ENCODE measurements at places on chromosomes 1 and 21.

- DNase-seq = no peak
These were observed 57.6 kb upstream of the FMO3 start for GRCh38 chr1:171032822-171033702.

DNA sequence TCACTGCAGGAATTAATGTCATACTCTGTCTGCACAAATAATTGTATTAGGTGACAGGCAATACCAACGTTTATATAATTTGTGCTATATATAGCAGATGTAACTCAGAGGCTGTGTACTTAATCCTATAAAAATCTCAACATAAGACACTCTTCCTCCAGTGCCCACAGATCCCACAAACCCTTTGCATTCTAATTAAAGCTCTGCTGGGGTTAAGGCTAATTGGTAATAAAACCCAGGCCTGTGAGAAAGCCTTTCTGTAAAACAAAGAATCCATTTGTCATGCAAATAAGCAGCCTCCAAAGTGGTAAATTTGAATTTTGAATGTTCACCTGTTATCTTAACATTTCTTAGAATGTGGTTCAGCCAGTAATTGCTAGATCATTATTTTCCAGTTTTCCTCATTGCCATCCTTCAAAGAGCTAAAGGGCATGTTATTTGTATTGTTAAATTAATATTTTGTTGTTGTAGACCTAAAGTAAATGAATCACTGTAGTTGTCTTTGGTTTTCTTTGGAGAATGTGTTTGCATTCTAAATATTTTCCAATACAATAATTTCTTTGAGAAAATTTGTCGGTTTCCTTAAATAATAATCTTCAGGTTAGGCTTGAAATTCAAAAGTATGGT lies 46.3 kb upstream of the PRDX6 start:
- no peak for DNase-seq

DNA sequence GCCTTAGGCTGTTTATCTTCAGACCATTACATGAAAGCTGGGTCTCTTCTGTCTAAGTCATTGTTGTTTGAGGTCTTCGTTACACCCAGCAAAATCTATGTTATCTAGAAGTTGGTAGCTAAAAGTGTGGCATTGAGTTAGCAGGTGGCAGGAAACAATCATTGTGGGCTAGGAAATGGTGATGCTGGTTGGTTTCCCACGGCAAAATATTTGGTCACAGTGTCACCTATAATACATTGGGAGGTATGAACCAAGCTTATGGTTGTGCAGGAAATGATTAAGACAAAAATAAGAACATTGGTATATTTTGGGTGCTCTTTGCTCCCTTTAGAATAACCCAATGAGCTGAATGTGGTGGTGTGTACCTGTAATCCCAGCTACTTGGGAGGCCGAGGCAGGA lies 169.7 kb downstream of the TRIM33 start:
- DNase-seq = no peak

DNA sequence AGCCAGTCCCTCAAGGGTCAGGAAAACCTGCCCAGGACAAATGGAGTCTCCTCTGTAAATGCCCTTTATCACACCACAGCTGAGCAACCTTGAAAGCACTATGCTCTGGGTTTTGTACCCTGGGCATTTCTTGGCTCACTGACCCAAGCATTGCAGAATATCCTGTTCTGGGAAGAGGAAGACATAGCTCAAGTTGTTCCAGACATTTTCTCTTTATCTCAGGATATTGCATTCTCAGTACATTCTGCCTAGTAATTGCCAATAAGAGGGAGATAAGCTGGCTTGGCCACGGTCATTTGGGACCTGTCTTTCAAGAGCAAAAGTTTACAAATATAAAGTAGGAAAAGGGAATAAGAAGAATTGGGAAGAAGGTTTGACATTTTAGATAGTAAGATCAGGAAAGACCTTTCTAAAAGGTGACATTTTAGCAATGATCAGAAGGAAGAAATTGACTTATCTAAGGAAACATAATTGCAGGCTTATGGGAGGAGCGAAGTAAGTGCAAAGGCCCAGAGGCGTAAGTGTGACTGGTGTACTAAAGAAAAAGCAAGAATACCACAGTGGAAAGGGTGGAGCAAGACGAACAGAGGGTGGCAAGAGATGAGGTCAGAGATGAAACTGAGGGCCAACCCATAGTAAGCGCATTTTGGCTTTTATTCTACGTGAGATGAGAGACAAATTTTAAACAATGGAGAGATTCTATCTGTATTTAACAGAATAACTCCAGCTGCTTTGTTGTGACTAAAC lies 394.0 kb upstream of the CXADR start:
- no peak for DNase-seq

DNA sequence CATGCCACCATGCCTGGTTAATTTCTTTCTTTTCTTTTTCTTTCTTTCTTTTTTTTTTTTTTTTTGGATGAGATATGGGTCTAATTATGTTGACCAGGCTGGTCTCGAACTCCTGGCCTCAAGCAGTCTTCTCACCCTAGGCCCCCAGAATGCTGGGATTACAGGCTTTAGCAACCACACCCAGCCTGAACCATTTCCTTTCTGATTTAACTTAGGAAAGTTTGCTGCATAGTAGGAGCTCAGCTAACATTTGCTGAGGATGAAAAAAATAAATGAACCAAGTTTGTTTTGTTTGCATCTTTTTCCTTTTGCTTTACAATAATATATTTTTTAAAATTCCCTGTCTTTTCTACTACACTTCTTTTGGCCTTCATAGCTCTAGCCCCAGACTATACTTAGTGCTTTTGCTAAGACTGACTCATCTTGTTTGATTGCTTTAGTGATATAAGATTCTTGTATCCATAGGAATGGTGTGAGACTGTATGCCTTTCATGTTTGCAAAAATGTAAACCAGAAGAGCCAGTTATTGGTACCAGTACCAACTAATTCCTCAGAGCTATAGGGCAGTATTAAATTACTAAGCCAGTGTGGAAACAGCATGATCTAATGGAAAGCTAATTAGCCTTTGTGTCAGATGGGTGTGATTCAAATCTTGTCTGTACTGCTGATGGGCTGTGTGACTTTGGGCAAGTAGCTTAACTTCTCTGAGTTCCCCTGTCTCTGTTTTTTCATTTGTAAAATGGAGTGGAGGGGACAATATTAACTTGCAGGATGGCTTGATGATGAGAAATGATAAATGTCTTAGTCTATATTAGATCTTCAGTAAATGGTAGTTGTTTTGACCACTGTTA lies 66.9 kb downstream of the NFIA start:
- no peak for DNase-seq

DNA sequence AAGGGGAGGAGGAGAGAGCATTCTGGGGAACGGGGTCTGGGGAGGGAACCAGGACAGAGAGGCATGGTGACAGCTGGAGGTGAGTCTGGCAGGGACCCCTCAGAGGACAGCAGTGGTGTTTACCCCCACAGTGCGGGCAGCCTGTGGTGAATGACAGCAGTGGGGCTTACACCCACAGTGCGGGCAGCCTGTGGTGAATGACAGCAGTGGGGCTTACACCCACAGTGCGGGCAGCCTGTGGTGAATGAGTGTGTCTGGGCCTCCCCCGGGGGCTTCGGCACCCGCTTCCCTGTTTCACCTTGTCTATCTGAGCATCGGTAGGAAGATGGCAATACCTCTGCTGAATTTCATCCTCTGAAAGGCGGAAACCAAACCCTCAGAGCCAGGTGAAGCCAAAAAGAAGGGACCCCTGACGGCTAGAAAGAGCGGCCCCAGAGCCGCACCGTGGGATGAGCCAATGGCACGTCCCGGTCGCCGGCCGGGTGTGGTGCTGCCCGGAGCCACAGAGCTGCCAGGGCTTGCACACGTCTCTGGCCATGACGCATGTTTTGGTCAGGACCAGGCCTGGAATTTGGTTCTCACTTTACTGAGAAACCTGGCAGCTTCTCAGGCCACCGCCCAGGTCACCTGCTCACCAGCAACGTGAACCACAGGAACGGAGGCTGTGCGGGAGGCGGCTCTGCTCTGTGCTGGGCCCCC lies 54.1 kb downstream of the SIK1 start:
- DNase-seq = no peak

GRCh38 chr1:215923129-215923824 lies 356.2 kb downstream of the KCTD3 start:
- no peak for DNase-seq

GRCh38 chr1:85393490-85393889 lies 71.5 kb downstream of the DDAH1 start:
- DNase-seq = no peak

- no peak for DNase-seq
These were observed 52.5 kb upstream of the KCNA3 start for GRCh38 chr1:110727246-110727645.

GRCh38 chr21:27722095-27722494 lies 755.2 kb upstream of the ADAMTS5 start:
- no peak for DNase-seq

DNA sequence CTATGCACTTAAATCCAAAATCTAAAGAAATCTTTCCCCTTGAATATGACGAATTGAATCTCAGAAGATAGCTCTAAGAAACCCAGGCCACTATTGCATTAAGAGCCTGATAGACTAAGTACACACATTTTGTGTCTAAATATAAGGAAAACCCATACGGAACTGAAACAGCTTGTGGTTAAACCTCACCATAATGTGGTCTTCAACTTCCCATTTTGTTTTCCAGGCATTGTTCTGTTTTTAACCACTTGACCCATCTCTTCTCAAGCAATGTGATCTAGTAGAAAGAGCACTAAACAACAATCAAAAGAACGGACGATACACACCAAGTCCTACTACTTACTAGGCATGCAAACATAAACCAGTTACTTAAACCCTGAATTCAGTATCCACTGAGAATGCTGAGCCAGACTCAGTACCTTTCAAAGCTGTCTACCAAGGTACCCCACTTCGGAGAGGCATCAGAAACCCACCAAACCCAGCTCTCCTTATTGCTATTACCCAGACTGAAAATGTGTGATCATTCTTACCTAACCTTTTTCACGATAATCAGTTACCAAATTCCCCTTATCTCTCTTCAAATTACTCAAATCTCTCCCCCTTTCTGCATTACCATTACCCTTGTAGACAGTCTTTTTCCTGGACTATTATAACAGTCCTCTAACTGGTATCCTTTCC lies 12.8 kb downstream of the OTUD7B start:
- no peak for DNase-seq

GRCh38 chr1:160709715-160710114 lies 1.9 kb downstream of the CD48 start:
- no peak for DNase-seq

DNA sequence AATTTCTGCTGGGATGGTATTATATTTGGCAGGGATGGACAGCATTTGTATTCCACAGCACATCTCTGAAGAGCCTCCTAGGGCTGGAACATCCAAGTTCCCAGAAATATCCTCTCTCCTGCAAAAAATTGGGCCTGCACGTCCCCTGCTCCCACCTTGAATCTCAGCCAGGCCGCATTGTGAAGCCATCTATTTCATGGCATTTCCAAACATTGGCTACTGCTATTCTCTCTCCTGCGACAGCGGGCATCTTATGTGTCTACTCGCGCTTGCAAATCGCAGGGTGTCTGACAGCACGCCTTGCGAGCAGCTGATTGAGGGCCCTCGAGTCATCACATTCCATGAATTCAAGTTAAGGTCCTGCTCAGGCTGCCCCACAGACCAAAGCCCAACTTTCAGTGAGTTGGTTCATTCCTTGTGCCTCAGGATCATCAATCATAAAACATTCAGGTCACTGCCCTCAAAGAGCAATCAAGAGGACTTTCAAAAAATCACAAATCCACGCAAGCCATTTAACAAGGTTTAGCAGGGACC lies 15.8 kb downstream of the RGS8 start:
- DNase-seq = no peak

Data from DMS153 (cell line).